ENCODE measurements at places on chromosomes 5 and 9.
A peak's percentile ranks its signal among the peaks of the same experiment; 100 is the strongest.

GRCh38 chr9:129737479-129738274 lies 15.2 kb downstream of the PTGES start:
- DNase-seq: peak; percentile 93

DNA sequence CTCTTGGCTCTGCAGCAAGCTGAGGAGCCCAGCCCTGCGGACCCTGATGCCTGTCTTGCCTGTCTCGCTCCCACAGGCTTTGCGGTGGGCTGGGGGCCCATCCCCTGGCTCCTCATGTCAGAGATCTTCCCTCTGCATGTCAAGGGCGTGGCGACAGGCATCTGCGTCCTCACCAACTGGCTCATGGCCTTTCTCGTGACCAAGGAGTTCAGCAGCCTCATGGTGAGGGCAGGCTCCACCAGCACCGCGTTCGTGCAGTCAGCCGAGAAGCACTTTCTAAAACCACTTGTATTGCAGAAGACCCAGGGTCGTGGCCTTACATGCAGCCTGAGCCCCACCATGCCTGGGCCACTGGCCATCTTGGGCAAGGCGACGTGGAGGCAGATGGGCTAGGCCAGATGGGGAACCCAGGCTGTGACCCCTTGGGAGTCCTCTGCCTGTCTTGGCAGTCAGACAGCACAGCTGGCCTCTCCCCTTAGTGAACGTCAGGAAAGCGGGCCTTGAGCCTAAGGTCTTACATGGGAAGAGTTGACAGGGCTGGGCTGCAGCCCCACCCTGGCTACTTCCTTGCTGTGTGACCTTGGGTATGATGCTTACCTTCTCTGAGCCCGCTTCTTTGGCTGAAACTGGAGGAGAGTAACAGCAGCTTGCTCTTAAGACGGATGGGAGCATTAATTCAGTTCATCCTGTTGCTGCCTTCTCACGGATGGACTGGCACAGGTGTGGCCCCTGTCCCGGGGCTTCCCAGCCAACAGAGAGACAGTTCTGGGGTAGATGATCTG lies 8.6 kb downstream of the SLC2A8 start:
- no peak for DNase-seq

- no peak for DNase-seq
These were observed 145.7 kb downstream of the ARHGAP26 start for GRCh38 chr5:142915813-142916424.

- DNase-seq: no peak
These were observed 67.0 kb downstream of the LRSAM1 start for GRCh38 chr9:127518091-127518856.

DNA sequence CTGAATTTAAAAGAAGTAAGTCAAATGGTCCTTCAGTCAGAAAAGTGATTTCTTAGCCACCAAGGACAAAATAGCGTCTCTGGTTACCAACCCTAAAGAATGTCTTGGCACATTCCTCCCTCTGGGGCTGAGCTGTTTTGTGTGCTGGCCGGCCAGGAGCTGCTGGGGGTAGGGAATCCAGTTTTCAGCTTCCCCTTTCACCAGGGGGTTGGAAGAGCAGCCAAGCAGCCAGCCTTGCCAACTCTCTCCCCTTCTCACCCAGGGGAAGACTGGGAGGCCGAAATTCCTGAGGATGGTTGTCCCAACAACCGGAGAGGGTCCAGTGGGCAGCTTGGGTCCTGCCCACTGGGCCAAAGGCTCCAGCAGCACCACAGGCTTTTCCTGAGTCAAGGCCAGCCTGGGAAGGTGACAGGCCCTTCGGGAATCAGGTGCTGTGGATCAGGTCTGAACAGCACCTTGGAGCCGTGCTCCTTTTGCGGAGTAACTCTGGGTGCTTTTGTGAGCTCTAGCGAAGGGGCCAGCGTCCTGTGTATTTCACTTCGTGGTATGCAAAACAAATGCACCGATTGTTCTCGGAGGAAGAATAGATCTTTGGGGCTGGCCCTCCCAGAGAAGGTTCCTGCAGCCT lies 4.2 kb downstream of the WWC1 start:
- peak; percentile 59 for DNase-seq

GRCh38 chr9:132350861-132351315 lies 3.9 kb downstream of the SETX start:
- DNase-seq: no peak

DNA sequence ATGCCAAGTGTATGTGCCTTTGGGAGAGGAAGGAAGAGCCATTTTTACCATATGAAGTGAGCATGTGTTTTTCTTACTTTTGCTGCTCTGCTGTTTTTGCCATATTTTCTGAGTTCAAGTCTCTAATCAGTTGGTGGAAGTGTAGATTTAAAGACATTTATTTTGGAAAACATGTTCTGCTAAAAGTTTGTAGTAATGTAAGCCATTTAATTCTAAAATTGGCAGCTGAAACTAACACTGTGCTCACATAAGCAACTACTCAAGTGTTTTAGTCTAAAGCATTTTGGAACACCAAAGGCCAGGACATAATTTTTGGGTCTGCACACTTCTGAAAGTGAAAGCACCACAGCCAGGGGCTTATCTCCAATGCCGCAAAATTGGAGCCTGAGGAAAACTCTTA lies 363.4 kb upstream of the ZNF608 start:
- no peak for DNase-seq

GRCh38 chr5:142046191-142046590 lies 33.4 kb upstream of the GNPDA1 start:
- no peak for DNase-seq

- DNase-seq: no peak
These were observed 463.1 kb upstream of the CDH10 start for GRCh38 chr5:25107853-25108252.

All from right kidney (tissue), 9 donors.